ENCODE measurements at places on chromosomes 13 and 19.

DNA sequence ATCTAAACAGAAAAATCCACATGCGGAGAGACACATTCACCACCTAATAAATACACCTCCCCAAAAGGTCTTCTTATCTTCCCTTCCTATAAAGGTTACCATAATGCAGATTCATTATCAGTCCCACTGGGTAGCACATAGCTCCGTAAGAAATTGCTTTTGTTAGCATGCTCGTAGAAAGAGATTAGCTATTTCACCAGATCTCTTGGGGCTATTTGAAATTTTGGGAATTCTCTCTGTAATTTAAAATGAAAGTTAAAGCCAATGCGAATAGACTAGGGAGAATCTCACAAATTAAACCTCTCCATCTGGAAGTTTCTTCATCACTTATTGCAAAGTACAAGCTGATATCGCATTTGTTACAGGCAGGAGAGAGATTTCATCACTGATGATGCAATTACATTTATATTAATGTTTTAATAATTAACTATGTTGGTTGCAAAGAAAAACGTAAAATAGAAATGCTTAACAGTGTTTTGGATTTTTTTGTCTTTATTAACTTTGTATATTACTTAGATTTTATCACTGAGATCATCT, 12.9 kb upstream of the DACH1 start:
- no peak for DNase-seq

GRCh38 chr13:66992183-66992582, 238.0 kb downstream of the PCDH9 start:
- DNase-seq, result no peak

GRCh38 chr13:50561739-50562138, 281.8 kb downstream of the DLEU7 start:
- DNase-seq, result no peak

GRCh38 chr13:113179374-113180230, 21.2 kb downstream of the PROZ start:
- no peak for DNase-seq

- no peak for DNase-seq
These were observed 43.0 kb upstream of the HNRNPA1L2 start for GRCh38 chr13:52599037-52599847.

- no peak for DNase-seq
These were observed 532.4 kb upstream of the SGCG start for GRCh38 chr13:22648320-22648801.

GRCh38 chr13:111280681-111281585, 39.5 kb upstream of the TEX29 start:
- DNase-seq, result no peak

- no peak for DNase-seq
These were observed 144.1 kb downstream of the DPF1 start for GRCh38 chr19:38079926-38080380.

DNA sequence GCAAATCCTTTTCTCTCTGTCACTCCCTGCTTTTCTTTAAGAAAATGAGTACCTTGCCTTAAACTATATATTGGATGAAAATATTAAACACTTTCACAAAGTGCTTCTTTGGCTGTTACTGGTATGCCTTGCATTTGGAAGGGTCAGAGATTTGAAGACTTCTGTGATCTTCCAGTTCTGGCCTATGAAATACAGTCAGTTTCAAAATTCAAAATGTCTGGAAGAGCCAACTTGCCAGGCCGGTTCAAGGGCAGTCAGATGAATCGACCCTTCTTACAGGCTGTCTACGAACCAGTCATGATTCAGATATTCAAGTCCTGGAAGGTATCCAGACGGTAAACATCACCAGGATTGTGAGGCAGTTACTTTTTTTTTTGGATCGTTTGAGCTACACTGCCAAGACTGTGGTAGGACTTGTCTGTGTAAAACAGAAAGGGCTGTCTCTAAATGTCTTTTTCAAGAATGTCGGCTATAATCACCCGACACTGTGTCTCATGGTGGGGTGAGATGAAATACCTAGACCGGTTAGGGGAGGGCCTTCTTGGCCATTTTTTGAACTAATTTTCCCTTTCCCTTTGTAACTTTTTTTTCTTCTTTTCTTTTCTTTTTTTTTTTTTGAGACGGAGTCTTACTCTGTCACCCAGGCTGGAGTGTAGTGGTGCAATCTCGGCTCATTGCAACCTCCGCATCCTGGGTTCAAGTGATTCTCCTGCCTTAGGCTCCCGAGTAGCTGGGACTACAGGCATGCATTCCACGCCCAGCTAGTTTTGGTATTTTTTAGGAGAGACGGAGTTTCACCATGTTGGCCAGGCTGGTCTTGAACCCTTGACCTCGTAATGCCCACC, 11.2 kb downstream of the ACTN4 start:
- DNase-seq, result no peak

DNA sequence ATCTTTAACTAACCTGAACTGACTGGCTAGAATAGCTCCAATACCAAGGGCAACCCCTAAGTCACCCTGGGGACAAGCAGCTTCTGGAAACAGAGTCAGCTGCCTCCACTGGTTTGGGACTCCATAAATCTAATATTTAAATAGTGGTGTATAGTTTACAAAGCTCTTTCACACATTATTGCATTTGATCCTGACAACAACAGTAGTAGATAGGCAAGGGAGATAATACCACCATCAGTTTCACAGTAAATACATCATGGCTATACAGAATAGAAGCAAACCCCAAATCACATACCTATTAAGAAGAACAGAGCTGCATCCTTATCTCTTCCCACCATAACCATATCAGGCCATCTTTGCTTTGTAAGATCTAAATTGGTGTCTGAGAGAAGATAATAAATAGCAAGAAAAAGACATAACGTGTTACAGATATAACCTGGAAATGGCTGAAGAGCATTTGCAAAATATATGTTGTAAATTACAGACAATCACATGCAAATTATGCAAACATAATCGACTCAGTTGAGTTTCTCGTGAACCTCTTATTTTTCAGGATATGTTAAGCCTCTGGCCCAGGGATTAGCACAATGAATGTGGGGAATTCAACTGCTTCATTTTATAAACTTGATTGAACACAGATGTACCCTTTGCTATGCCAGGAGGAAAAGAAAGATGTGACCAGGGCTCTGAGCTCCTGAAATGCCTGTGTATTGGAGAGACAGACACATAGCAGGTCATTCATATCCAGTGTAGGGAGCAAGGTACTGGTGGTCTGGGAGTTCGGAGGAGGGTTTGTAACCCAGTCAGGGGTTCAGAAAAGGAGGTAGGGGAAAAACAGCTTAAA, 142.5 kb downstream of the SLC7A1 start:
- no peak for DNase-seq

GRCh38 chr19:20863176-20863575, 59.9 kb upstream of the ZNF85 start:
- no peak for DNase-seq

DNA sequence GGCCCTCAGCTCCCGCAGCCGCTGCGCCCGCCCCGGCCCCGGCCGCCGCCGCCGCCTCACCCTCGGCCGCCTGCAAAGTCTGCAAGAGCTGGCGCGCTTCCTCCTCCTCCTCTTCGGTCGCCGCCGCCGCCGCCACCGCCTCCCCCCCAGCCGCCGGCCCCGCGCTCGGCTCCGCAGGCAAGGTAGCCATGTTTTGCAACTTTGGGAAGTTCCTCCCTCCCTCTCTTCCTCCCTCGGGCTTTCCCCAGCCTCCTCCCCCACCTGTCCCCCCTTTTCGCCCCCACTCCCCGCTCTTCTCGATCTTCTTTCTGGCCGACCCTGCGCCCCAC, 433 bp downstream of the SIX5 start:
- no peak for DNase-seq

DNA sequence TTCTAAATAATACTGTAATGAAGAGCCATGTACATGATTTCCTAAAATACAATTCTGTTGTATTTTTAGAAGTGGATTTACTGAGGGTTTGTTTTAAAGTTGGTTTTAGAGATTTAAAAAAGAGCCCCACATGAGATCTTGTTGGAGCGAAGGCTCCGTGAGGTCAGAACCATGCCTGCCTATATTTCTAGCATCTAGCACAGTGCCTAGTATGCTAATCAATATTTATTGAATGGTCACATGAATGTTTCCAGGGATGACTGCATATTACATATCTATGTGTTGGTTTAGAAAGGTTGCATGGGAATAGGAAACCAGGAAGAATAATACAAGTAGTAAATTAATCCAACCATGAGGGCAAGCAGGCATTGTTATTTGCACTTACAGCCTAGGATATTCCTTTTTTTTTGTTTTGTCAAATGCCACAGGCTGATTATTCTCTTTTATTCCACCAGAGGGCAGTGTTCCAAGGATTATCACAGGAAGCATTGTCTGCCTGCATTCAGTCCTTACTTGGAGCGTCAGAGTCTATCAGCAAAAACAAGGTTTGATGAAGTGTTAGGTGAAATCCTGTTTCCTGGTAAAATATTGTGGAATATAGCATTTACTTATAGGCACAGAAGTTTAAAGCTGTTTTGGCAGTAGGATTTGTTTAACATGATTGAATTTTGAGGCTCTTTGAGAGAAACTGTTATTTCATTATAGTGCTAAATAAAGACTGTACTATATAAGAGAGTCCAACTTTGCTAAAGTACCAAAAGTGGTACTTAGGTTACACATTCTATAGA, 46.8 kb downstream of the COG3 start:
- no peak for DNase-seq

DNA sequence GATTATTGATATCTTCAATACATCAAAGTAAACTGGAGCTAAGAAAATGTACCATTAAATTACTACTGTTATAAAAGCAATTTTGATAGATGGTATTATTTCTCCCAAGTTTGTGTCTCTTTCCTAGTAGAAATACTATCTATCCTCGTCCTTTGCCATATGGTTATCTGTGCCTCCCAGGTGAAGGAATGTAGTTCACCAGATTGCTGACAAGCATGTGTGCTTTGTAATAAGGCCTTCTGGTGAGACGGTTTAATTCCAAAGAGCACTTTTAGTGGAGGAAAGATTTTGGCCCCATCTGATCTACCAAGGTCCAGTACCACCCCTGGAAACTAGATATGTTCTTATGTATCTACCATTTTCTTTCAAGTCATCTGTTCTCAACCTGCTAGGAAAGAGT, 243.6 kb downstream of the DLEU7 start:
- no peak for DNase-seq

DNA sequence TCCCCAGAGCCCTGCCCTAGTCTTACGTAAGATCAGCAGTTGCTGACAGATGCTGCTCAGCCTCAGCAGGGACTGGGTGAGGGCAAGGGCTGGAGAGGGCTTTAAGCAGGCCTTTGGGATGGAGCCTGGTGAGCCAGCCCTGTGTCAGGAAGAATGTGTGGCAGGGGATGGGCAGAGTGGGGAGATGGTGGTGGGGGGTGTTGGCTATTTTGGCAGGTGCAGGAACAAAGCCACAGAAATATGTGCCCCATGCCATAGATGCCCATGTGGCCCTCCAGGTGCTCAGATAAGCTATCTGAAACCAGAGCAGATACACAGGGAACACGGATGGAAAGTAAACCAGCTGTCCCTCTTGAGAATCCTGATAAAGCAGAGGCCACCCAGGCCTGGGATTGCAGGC, 1325.0 kb downstream of the UQCRFS1 start:
- DNase-seq, result no peak
